Smooth muscle cell of the brain vasculature (primary cell): ENCODE measurements at places on chromosomes 11 and 22.
A peak's percentile ranks its signal among the peaks of the same experiment; 100 is the strongest.

GRCh38 chr11:17720796-17721171 lies 1.4 kb downstream of the MYOD1 start:
- no peak for DNase-seq

DNA sequence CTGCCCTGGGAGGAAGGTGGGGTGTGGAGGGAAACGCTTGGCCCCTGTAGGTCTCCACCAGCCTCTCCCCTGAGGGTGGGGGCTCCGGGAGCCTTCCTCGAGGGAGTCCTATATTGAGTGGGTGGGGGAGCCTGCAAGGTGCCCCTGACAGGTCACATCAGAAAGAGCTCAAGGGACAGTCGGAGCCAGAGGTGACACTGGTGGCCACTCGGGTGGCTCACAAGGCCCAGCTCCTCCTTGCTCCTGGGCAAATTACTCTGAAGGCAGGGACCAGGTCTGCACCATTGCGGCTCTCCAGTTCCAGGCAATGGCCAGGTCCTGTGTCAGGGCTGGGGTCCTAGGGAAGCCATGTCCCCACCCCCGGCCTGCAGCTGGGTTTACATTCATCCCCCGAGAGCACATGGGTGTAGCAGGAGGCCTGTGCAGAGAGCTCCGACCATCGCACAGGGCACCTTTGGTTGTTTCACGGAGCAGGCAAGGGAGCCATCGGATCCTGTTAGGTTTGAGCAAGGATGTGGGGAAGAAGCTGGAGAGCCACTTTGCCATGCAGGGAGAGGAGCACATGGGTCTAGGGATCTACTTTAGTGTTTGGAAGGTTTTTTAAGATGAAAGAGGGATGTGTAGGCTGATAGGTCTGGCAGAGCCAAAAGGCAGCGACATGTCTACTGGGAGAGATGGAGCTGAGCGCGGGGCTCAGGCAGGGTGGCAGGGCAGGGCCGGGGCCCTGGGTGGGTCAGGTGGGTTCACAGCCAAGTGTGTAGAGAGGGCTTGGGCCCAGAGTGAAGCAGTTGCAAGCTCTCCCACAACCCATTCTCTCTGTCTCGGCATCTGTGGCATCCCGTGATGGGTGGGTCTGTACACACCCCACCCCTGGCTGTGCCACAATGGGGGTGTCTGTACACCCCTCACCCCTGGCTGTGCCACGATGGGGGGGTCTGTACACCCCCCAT lies 14.8 kb downstream of the CCND1 start:
- DNase-seq: no peak

DNA sequence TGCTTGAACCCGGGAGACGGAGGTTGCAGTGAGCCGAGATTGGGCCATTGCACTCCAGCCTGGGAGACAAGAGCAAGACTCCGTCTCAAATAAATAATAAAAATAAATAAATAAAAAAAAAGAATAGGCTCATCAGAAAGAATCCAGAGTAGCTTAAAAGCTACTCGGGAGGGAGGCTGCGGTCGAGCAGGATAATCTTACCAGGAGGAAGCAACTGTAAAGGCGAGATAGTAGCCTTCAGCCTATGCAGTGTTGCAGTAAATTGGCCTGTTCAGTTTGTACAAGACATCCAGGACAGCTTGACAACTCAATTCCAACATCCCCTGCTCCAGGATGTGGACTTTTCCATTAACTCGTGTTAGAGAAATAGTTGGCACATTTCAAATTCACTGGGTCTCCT lies 1164.7 kb downstream of the LRRC4C start:
- no peak for DNase-seq

- DNase-seq: no peak
Observed at GRCh38 chr11:63919267-63920125, 2.5 kb upstream of the RCOR2 start.

- DNase-seq: no peak
Observed at GRCh38 chr22:28297504-28297903, 378.4 kb upstream of the PITPNB start.

- no peak for DNase-seq
Observed at GRCh38 chr11:44578279-44578678, 12.8 kb downstream of the CD82 start.

GRCh38 chr11:68383976-68384501 lies 71.6 kb downstream of the LRP5 start:
- DNase-seq: no peak

DNA sequence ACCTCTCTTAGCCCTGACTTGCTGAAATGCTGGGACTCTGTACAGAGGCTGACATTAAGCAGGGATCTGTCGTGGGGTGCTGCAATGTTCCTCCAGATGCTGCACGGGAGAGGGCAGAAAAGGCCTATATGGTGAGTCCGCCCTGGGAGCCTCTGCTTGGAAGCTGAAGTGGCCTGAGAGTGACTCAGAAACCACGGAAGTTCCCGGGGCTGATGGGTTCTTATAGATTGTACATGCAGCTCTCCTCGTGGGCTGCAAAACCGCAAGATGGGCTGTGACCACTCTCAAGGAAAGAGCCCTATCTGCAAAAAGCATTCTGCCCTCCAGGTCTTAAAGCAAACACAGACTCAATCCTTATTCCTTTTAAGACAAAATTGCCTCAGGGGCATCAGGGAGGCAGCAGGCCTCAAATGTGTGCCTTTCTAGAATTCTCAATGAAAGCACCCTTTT lies 5.8 kb upstream of the SLC43A3 start:
- DNase-seq: no peak

DNA sequence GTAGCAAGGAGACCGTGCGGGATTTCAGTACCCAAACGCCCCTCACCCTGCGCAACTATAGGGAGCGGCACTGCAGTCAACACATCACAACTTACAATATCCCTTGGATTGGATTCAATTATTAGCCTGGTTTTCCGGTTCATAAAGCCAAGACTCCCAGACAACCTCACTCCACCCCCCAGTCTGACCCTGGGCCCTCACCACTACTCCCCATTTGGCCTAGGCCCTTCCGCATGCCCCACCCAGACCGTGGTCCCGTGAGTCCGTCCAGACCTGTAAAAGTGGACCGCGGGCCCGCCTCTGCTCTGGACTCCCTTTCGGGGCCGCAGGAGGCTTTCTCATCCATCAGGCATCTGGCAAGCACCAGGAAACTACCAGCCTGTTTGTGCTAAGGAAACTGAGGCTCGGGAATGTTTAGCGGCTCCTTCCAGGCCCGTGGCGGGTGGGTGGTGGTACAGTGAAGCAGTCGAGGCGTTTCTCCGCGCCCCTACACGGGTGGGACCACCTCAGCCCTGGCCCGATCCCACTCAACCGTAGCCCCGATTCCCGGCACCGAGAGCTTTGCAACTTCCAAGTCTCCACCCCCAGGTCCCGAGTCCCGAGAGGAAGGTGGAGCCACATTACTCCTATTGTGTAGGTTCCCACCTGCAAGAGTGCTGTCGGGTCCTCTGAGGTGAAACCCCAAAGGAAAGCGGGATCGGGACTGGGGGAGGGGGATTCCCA lies 679 bp upstream of the DPP3 start:
- no peak for DNase-seq

GRCh38 chr11:47788181-47788580 lies 21.0 kb upstream of the FNBP4 start:
- DNase-seq: no peak

GRCh38 chr22:42990131-42990838 lies 24.7 kb downstream of the PACSIN2 start:
- DNase-seq: peak; percentile 49

DNA sequence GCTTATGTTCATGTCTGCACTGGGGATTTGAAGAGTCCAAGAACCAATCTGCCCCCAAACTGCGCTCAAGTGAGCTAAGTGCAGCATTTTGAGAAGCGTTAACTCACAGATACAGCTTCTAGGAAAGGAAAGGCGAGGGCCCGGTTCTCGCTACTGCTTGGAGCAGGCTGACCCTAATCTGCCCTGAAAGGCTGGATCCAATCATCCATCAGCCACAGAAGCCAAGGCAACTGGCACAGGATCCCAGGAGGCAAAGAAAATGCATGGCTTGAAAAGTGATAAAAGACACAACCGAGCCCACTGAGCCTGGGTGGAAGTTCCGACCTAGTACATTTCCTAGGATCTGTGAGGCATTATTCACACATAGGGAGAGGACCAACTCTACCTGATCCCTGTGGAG lies 174.8 kb downstream of the LARGE1 start:
- no peak for DNase-seq

DNA sequence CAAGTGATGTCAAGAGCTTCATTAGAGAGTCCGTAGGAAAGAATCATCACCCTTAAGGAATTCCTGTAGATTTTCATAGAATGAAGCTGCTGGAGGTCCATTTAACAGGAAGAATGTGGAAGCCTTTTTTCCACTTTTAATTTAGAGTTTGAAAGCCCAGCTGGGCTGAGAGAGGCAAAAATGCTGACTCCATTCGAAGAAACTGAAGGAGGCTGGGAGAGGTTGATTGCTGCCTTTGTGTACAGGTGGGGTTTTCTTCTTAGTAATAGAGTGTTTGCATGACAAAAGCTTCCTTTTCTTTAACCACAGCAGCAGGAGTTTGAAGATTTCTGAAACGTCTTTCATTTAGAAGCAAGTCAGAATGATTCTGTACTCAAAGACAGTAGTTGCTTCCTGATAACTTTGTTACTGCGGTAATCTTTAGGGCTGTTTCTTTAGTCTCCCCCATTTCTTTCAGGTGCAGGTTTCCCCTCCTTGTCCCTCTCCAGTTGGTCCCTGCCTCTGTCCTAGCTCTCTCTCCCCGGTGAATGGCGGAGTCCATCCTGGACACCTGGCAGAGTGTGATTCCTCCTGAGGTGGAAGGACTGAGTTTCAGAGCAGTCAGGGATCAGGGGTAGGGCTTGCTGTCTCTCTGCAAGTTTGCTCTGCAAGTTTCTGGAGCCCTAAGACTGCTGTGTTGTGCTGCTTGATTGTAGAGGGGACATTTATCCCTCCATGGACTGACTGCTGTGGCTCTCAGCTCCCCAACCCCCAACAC lies 166.2 kb downstream of the LDLRAD3 start:
- DNase-seq: no peak
